ENCODE measurements at places on chromosomes 12 and 14.

DNA sequence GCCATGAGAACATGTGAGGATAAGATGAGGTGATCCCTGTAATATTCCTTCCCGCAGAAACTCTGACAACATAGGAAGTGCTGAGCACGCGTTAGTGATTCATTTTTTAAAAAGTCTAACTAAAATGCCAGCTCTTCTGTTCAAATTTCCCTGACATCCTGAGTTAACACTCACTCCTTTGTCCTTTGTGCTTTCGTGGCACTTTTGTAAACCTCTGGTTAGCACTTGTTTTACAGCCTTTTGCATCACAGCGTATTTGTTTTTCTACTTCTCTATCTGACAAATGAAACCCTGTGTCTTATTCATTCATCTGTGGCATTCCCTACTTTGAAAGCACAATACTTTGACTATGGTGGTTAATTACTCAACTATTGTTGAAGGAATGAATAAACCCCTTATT is 313.6 kb downstream of the NUAK1 start:
- DNase-seq: no peak

- no peak for DNase-seq
Measured at GRCh38 chr12:14601692-14602478, 34.2 kb upstream of the PLBD1 start.

DNA sequence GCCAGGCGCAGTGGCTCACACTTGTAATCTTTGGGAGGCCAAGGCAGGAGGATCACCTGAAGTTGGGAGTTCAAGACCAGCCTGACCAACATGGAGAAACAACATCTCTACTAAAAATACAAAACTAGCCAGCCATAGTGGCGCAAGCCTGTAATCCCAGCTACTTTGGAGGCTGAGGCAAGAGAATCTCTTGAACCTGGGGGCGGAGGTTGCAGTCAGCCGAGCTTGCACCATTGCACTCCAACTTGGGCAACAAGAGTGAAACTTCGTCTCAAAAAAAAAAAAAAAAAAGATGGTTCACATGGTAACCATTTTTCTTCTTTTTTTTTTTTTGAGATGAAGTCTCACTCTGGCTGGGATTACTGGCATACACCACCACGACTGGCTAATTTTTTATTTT is 35.3 kb downstream of the SLC2A14 start:
- DNase-seq: no peak

DNA sequence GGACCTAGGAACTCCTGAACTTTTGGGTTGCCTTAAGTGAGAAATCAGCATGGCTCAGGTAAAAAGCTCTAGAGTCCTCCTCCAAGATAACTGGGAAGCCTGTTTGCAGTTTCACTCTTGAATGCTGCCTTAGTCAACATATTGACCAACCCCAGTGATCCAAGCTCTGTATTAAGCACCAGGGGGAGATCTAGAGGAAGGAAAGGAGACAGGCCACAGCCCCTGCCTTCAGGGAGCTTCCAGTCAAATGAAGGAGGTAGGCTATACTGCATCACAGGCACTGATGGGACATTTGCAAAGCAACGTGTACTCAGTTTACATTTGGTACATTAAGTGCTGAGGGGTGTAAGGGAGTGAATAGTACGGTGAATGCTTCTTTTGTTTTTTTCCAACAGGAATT is 1.2 kb upstream of the CSAD start:
- DNase-seq: no peak

- DNase-seq: no peak
Measured at GRCh38 chr14:23436327-23437132, 1.1 kb upstream of the MYH7 start.

GRCh38 chr14:36579573-36580140 is 2.8 kb downstream of the NKX2-8 start:
- DNase-seq: no peak

DNA sequence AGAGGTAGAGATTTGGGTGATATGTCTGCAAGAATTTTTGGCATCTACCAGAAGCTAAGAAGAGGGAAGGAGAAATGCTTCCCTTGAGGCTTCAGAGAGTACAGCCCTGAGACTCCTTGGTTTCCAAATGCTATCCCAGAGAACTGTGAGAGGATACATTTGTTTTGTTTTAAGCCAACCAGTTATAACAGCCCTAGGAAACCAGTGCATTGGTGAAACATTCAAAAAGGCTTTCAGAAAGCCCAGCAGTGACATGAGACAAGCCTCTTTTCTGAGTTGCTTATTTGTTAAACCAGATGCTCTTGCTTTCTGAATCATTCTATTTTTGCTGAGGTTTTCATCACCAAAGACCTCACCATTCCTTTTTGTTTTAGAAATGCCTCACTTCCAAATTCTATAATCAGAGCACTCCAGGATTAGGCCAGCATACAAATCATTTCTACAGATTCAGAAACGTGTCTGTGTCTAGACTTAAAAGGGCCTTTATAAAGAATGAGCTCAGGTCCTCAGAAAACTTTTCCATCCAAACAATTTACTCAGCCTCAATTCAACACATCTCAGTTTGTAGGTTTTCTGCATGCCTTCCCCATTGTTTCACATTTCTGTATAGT is 1617.8 kb upstream of the FLRT2 start:
- no peak for DNase-seq

DNA sequence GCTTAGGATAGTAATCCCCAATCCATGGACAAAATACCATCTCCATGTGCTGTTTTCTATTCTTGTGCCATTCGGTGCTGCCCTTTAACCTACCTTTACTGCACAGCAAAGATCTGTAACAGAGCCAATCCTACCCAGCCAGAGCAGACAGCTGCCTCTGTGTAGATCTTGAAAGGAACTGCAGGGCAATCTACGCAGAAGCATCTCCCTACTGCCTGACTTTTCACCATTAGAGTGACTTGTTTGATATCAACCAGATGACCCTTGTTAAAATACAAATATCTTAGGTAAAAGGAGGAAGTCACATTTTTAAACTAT is 33.9 kb upstream of the PPM1A start:
- no peak for DNase-seq

- DNase-seq: no peak
Measured at GRCh38 chr12:31877884-31878283, 81.3 kb upstream of the RESF1 start.

DNA sequence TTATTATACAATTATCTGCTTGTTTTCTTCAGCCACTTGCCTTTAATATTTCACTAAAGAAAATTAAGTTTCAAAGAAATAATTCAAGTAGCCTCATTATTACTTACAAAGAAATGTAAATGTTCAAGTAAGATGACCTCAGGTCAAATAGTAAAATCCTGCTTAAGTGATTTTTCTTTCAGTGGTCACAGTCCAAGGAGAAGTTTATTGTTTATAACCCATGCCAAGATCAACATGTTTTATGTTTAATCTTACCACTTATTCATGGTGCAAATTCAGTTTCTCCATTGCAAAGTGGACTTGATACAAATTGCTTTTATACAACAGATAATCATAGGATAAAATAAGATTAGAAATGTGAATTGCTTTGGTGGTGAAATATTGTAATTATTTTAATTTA is 370.2 kb upstream of the FLRT2 start:
- DNase-seq: no peak

DNA sequence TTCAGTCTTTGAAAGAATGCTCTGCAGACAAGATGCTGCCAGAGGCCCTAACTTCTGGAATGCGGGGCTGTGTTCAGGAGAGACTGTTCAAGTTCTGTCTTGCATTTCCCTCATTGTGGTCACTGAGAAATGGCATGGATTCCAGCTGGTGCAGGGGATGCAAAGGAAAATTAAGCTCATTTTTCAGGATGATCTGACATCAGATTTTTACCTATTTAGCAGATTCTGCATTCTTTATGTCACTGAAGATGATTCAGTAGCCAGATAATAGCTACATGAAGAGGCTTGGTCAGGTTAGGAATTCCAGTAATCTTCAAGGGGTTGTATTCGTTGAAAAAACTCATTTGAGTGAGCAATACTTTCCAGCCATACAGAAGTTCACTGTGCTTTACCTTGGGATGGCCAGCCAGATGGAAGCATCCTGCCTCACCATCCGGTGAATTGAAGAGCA is 16.1 kb upstream of the MFAP5 start:
- DNase-seq: no peak

- DNase-seq: no peak
Measured at GRCh38 chr12:104137001-104137901, 759 bp downstream of the NFYB start.

GRCh38 chr12:82299319-82300025 is 58.7 kb downstream of the CCDC59 start:
- DNase-seq: no peak

DNA sequence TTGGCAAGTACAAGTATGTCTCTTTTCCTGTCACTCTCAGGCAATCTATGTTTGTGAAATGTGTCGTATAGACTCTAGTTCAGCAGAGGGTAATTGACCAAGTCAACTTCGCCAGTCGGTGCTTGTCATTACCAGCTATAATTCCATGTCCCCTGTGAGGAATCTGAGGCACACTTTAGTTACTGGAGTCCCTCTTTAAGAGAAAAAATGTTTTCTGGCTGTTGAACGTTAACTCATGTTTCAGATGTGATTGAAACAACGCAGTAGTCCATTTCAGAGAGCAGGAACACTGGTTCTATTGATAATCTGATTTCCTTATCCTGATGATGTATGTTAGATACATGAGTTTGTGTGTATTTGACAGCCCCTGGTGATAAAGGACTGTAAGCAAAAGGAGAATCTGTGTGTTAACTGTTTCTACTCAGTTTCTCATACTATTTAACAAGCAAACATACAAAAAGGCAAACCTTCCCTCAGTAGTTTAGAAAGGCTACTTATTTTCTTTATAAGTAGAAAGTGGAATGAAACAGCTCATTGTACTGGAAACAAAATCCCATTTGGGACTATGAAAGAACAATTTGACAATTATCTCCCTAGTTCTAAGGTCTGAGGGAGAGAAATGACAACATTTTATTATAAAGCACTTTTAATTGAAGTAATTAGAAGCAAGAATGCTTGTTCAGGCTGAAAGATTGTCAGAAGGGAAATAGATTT is 161.1 kb upstream of the TRHDE start:
- DNase-seq: no peak

DNA sequence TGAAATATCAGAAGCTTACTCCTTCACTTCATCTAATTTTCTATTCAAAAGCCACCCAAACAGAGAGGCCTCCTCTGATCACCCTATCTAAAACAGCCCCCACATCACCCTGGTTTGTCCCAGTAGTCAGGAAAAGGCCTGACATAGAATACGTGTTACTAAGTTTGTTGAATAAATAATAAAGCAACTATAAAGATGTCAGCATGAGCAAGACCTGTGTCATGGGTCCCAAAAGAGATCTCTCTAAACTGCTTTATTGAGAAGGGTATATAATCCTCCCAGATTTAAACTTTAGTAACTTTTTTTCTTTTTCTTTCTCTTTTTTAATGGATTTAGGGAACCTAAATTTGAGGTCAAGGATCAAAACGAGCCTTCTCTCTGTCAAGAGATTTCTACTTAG is 27.4 kb upstream of the C12orf50 start:
- no peak for DNase-seq

All from pulmonary artery endothelial cell (primary cell).